HuH-7 (cell line): ENCODE measurements at places on chromosomes 12 and 14.

GRCh38 chr14:44438221-44438620, 68.9 kb downstream of the FSCB start:
- no peak for DNase-seq

GRCh38 chr14:92888896-92889295, 34.1 kb upstream of the CHGA start:
- no peak for DNase-seq

- DNase-seq: no peak
Measured at GRCh38 chr12:29428633-29429032, 47.7 kb upstream of the ERGIC2 start.

DNA sequence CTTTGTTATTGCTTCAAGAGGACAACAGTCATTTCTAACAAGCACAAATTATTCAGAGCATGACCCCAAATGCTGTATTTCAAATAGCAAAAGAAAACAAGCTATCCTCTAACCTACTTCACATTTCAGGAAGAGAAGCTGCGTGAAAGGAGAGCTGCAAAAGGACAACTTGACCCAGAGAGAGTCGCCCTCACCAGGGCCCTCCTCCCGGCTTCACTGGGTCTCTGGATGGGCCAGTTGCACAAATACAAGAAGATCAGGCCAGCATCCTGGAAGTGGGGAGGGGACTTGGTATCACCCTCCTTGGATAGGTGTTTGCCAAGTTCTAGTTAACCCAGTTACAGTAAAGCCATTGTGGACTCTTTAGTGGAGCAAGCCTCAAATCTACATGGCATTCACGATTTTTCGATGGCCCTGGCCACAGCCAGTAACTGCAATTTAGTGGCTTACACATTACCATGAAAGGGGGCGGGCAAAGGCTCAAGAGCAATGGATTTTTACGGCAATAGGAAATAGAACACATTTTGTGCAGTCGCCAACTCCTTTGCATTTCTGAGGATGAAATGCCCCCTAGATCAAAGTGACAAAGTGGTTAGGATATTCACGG, 166.9 kb upstream of the DIO2 start:
- DNase-seq: no peak

DNA sequence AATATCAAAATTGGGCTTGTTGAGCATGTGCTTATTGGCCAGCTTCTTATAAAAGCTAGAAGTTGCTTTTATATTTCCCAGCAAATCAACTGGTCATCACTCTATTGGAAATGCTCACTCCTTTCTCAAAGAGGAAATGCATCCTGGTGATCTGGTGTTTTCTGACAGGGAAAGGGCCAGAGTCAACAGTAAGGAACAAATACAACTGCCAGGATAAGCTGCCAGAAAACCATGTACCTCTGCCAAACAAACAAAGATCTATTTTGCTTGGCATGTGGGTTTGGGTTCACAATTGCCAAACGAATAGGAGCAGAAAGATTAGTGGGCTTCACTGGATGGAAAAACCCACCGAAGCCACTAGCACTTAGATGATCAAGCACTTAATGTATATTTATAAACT, 126.9 kb upstream of the PDZRN4 start:
- DNase-seq: no peak

DNA sequence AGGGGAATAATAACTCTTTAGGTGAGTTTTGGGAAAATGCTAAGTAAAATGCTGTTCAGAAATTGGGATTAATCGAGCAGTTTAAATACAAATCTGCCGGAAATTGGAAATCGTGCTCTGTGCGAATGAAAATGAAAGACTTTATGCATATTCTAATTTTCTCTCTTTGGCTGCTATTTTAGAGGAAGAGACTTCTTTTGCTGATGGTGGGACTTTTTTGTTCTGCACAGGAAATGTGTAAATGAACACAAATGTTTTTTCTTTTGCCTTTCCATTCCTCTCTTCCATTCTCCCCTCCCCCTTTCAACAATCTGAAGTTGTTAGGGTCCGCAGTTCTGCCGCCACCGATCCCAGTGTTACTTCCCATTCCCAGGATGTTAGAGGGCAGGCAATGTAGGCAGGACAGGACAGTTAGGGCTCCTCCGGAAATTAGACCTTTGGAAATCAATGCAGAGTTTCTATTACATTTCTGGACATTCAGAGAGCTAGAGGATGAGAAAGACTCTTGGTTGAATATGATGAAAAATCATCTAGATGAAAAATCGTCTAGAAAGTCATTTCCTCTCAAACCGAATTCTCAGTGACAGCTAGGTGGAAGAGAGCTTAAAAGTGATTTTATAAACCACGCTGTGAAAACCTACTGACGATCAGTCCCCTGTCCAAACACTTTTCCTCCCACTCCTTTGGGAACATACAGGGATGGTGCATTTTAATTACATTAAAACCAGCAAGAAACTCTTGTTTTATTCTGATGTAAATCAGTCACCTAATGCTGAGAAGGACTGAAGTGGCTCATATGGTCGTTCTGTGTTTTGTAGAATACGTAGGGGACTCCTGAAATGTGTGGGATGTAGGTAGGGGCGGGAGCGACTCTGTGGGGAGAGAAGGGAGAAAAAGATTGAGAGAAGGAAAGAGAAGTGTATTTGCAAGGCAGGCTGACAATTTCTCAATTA, 17.8 kb downstream of the FOXG1 start:
- no peak for DNase-seq

- DNase-seq: no peak
Measured at GRCh38 chr14:91929700-91930099, 17.8 kb downstream of the FBLN5 start.

DNA sequence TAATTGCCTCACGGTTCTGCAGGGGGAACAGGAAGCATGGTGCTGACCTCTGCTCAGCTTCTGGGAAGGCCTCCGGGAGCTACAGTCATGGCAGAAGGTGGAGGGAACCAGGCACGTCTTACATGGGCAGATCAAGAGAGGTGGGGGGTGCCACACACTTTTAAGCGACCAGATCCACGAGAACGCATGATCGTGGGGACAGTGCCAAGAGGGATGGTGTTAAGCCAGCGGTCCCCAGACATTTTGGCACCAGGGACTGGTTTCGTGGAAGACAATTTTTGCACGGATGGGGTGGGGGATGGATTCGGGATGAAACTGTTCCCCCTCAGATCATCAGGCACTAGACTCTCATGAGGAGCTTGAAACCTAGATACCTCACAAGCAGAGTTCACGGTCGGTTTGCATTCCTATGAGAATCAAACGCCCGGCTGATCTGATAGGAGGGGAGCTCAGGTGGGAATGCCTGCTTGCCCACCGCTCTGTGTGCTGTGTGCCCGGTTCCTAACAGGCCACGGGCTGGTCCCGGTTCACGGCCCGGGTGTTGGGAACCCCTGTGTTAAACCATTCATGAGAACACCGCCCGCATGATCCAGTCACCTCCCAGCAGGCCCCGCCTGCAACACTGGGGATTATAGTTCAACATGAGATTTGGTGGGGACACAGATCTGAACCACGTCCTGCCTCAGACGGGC, 96.9 kb downstream of the ADGRD1 start:
- no peak for DNase-seq

DNA sequence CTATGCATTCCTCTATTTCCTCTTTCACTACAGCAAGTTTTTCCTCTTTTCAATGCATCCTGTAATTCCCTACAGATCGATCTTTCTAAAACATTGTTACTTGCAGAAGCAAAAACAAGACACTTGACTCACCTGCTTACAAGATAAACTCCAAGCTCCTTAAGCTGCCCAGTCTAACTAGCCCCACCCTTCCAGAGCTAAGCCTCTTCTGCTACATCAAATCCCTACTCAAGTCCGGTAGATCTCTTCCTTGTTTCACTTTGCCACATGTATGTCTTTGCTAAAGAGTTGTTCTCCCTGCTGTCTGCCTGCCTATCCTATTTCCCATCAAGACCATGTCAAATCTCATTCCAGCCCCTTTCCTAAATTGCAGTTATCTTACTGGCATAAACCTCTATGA, 724.8 kb downstream of the C12orf50 start:
- no peak for DNase-seq

DNA sequence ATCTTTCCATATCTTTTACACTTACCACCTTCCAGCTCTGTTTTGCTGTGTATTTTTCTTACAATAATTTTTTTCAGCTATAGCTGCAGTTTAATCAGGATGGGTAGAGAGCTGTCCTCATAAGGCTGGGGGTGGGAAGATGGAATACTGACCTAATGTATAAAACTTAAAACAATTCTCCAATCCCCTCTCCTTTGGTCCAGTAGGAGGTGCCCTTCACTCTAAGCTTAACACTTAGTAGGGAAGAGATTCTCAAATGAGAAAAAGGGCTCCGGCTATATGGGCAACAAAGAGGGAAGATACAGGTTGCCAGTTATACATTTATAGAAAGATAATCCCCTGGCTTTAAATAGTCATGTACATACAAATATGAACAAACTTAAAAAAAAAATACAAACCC, 2.8 kb downstream of the ORMDL2 start:
- no peak for DNase-seq

- no peak for DNase-seq
Measured at GRCh38 chr12:42410340-42410739, 84.4 kb downstream of the PPHLN1 start.

- no peak for DNase-seq
Measured at GRCh38 chr14:97499790-97500481, 702.8 kb downstream of the VRK1 start.

GRCh38 chr14:21104448-21105060, 3.7 kb downstream of the TMEM253 start:
- DNase-seq: peak; percentile 73

DNA sequence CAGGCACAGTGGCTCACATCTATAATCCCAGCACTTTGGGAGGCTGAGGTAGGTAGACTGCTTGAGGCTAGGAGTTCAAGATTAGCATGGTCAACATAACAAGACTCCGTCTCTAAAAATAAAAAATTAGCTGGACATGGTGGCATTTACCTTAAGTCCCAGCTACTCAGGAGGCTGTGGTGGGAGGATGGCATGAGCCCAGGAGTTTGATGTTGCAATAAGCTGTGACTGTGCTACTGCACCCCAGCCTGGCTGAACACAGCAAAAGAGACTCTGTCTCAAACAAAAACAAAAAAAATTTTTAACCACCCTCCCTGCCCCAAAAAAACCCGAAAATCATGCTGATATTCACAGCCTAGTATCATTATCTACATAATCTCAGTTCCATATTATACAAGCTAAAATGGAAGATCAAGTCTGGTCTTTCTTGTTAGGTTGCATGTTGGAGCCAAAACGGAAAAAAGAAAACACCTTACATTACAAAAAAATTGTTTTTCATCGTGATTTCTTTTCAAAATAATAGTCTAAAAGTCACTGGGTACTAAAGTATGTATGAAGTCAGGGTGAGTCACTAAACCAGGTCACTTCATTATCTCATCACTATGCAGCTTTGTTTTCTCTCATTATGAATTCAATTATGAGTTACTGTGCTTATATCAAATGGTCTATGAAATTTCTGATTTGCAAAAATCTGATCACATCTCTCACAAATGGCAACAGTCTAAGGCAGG, 13.8 kb downstream of the GXYLT1 start:
- DNase-seq: no peak

- DNase-seq: no peak
Measured at GRCh38 chr14:70148911-70149595, 39.7 kb downstream of the SLC8A3 start.

DNA sequence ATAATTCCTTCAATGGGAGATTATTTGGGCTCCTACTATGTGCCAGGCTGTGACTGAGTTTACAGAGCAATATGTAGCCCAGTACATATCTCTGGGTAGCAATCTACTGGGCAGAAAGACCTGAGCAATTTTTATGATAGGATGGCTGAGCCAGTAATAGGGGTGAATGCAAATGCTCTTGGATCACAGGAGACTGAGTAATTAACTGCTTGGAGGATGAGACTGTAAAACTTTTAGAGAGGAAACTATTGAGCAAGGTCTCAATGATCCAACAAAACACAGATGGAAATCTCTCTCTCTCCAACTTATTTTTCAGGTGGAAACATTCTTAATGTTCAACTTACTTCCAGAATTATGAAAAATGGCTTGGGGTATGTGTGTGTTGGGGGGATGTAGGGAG, 402.2 kb downstream of the AEBP2 start:
- no peak for DNase-seq

DNA sequence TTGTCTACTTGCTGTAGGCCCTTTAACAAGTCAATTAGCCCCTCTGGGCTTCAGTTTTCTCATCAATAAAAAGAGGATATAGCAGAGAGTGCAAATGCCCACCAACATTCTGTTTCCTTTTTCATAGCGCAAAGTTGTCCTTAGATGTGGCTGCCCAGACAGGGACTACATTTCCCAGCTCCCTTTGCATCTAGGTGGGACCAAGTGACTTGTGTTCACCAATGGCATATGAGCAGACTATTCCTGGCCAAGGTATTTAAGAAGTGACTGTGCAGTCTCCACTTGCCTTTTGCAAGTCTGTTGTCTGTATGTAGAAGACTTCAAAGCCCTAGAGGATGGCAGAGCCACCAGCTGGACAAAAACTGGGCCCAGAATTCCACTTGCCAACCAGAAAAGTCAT, 59.7 kb downstream of the DAO start:
- no peak for DNase-seq

GRCh38 chr14:75559451-75560222, 18.8 kb upstream of the FLVCR2 start:
- DNase-seq: no peak

DNA sequence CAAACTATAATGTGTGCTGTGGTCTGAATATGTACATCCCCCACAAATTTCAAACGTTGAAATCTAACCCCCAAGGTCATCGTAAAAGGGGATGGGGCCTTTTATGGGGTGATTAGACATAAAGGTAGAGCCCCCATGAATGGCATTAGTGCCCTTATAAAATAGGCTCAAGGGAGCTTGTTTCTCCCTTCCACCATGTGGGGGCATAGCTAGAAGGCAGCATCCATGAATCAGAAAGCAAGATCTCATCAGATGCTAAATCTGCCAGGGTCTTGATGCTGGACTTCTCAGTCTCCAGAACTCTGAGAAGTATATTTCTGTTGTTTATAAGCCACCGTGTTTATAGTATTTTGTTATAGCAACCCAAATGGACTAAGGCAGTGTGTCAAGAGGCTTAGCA, 33.4 kb upstream of the IGF1 start:
- DNase-seq: no peak
